ENCODE measurements at places on chromosomes 7 and 10. TPM values are rescaled to one million over a fixed set of nuclear protein-coding genes. Genes with fewer than 3 reads are reported as not detected.

The TUBAL3 gene
- total RNA-seq, result not detected

The CNOT4 gene
- total RNA-seq, result 8.0 TPM

The FBXL15 gene
- 7.0 TPM for total RNA-seq

The POP7 gene
- 31.2 TPM for total RNA-seq

The PPIA gene
- total RNA-seq, result 1,099 TPM

The LIPJ gene
- total RNA-seq, result 0.16 TPM

The MALRD1 gene
- 0.16 TPM for total RNA-seq

The PALD1 gene
- total RNA-seq, result 0.43 TPM

The AKR1E2 gene
- total RNA-seq, result 3.8 TPM

The WDFY4 gene
- total RNA-seq, result not detected

The GOLGA7B gene
- total RNA-seq, result not detected

The CCM2 gene
- 49.7 TPM for total RNA-seq

The EGFR gene
- total RNA-seq, result 31.7 TPM

The BPGM gene
- 28.7 TPM for total RNA-seq

The SUN3 gene
- not detected for total RNA-seq

The CNNM1 gene
- total RNA-seq, result under 0.01 TPM

The MUC3A gene
- total RNA-seq, result under 0.01 TPM

The CYP2E1 gene
- total RNA-seq, result 0.52 TPM

The ADARB2 gene
- not detected for total RNA-seq

The TFAM gene
- total RNA-seq, result 15.5 TPM

The SPACDR gene
- total RNA-seq, result 0.17 TPM

The AKR1C4 gene
- not detected for total RNA-seq

The STEAP2 gene
- 32.4 TPM for total RNA-seq

The FAM200A gene
- total RNA-seq, result 8.0 TPM

The PALS2 gene
- 29.8 TPM for total RNA-seq

The ZNF32 gene
- 54.1 TPM for total RNA-seq

The PNPLA8 gene
- total RNA-seq, result 27.1 TPM

The GALNT11 gene
- total RNA-seq, result 51.8 TPM

The ANXA8L1 gene
- 0.17 TPM for total RNA-seq

The TRPV5 gene
- not detected for total RNA-seq

The TRIM50 gene
- not detected for total RNA-seq

The ATOH7 gene
- total RNA-seq, result not detected

The ZNF503 gene
- total RNA-seq, result 16.4 TPM

The AMPH gene
- 3.0 TPM for total RNA-seq

The PNLIPRP3 gene
- not detected for total RNA-seq

The HOXA6 gene
- total RNA-seq, result 0.09 TPM

The CPXM2 gene
- total RNA-seq, result 41.5 TPM

The WEE2 gene
- total RNA-seq, result not detected

The AUTS2 gene
- total RNA-seq, result 1.9 TPM

The PARG gene
- 27.9 TPM for total RNA-seq

The NYAP1 gene
- 2.0 TPM for total RNA-seq

The FAM180A gene
- total RNA-seq, result 20.2 TPM

The FOXL3 gene
- total RNA-seq, result not detected

The DPYSL4 gene
- 2.7 TPM for total RNA-seq

The GNGT1 gene
- total RNA-seq, result not detected

The OPN4 gene
- not detected for total RNA-seq

The DGKI gene
- total RNA-seq, result 1.9 TPM

The CRCP gene
- 41.3 TPM for total RNA-seq

The C7orf33 gene
- total RNA-seq, result not detected

The ANKRD1 gene
- total RNA-seq, result 0.43 TPM

The MPP7 gene
- under 0.01 TPM for total RNA-seq

The INHBA gene
- total RNA-seq, result 7.9 TPM

The CDHR1 gene
- not detected for total RNA-seq

The ABCB8 gene
- 17.8 TPM for total RNA-seq
